HepG2 (cell line): ENCODE measurements at places on chromosomes 1 and 21.

DNA sequence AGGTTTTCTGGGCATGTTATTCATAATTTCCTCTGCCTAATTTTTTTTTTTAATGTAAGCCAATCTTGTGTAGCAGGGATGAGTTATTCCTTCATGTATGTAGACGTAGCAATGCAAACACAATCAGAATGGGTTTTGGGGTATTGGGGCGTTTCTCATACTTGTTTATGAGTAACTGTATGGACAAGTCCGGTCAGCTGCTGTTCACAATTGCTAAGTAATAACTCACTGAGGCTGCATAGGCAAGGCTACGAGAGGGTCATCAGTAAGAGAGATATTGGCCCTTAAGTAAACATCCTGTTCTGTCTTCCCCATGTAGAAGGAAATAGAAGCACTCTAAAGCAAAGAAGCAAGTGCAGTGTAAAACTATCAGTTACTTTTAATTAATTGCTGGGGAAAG, 9.5 kb upstream of the TARS2 start:
- no peak for DNase-seq

DNA sequence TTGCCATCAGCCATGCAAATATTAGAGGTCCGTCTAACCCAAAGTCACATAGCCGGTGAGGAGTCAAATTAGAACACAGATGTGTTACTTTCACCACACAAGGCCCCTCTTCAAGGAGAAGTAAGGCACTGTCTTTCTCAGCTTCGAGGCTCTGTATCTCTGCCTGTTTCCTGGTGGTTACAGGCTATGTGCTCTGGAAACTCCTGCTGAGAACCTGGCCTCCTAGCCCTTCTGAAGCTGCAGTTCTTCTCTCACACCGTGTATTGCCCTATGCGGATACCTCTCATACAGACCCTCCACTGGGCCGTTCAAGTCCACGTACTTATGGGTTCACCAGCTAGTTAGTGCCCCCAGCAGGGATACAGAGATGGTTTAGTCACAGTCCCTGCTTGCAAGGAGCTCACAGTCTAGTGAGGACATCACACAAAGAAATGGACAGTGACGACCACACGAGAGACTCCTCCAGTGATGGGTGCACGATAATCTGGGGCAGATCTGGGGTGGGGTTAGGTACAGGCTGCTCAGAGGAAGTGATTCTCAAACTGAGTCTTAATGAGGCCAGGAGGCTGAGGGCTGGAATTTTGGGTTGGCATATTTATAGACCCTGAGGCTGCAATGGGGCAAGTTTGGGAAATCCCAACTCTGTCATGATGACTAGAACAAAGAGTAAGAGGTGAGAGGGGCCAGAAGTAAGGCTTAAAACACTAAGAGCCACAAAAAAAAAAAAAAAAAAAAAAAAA, 22.8 kb upstream of the ELOA start:
- DNase-seq, result no peak

- DNase-seq, result no peak
These were observed 21.8 kb downstream of the PROX1 start for GRCh38 chr1:214009423-214010196.

GRCh38 chr1:217425422-217425821, 205.5 kb downstream of the GPATCH2 start:
- DNase-seq, result no peak

- DNase-seq, result no peak
These were observed 33.9 kb downstream of the TMEM63A start for GRCh38 chr1:225848030-225848955.

- DNase-seq, result no peak
These were observed 3.3 kb downstream of the USP24 start for GRCh38 chr1:55211863-55212262.
